ENCODE measurements at places on chromosomes 4 and X.

- DNase-seq = no peak
These were observed 8.2 kb downstream of the ZNF518B start for GRCh38 chr4:10448991-10449390.

- DNase-seq = no peak
These were observed 117.0 kb downstream of the CBLL2 start for GRCh38 chrX:22389556-22390179.

GRCh38 chr4:101556842-101557241 is 209.5 kb upstream of the PPP3CA start:
- DNase-seq = no peak

- no peak for DNase-seq
These were observed 304.2 kb downstream of the TENM3 start for GRCh38 chr4:182547435-182547834.

GRCh38 chr4:15396157-15396800 is 31.6 kb upstream of the C1QTNF7 start:
- DNase-seq = peak; percentile 0

- DNase-seq = no peak
These were observed 50.0 kb downstream of the FGFBP1 start for GRCh38 chr4:15888515-15888914.

- DNase-seq = no peak
These were observed 71.5 kb upstream of the EFNB1 start for GRCh38 chrX:68757331-68757730.

DNA sequence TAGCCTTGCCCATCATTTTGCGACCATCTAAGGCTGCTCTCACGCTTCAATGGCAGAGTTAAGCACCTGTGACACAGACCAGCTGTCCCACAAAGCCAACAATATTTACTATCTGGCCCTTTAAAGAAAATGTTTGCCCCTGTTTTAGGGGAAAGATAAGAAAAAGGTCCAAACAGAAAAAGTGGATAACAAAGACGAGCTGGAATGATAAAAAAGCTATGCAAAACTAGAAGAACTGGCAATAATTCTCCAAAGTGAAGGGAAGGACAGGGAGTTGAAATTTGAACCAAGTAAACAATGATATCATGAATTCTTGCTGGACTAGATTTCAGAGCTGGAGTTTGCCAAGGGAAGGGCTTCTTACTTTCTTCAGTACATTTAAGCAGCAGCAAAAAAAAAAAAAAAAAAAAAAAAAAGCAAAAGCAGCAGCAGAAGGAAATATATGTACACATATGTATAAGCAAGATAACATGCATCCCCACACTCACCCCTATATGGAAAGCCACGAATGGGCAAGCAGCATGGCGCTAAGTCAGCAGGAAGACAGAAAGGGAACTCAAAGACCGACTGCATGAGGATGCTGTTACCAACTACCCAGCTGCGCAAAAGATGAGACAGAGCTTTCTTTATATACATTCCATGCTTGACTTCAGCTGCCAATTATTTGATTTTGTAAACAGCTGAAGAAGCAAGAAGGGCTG is 12.5 kb downstream of the TRAPPC2 start:
- peak; percentile 66 for DNase-seq

DNA sequence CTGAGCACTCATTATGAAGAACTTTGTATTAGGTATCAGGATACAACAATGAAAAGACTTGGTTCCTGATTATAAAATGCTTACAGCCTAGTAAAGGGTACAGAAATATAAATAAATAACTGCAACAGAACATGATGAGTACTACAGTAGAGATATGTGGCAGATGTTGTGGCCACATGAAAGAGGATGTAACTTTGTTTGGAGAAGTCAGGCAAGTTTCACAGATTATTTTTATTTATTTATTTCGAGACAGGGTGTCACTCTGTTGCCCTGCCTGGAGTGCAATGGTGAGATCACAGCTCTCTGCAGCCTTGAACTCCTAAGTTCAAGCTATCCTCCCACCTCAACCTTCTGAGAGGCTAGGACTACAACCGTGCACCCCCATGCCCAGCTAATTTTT is 15.8 kb upstream of the UBE2K start:
- DNase-seq = no peak

DNA sequence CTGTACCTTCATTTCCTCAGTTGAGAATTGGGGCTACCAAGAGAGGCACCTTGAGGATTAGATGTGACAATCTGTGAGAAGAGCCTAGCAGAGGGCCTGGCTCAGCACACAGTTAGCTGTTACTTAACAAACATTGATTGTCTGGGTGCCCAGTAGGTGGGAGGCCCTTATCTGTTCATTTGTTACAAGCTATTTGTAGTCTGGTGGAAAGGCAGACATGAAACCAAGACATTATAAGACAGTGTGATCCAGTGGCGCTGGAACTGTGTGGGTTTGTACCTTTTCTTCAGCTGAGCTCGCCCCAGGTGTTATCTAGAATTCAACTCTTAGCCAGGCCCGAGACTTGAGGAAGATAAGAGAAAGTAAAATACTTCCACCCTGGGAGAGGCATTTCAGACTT is 16.9 kb downstream of the AKAP4 start:
- no peak for DNase-seq

DNA sequence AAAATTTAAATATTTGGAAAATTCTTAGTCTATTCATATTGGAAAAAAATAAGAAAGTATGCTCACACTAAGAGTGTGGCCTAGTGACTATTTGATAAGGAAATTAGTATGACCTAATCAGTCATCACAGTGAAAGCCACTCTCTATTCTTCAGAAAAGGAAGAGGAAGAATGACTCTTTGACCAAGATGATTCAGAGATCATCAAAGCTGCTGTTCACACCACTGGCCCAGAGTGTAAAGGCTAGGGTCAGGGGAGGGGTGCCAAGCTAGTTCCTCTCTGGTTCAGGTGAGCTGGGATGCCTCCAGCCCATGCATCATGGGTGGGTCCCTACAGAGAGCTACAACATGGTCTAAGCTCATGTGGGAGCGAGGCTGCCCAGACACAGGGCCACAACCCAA is 396.9 kb upstream of the NDST3 start:
- DNase-seq = no peak

GRCh38 chr4:48974979-48975640 is 11.0 kb upstream of the CWH43 start:
- no peak for DNase-seq

DNA sequence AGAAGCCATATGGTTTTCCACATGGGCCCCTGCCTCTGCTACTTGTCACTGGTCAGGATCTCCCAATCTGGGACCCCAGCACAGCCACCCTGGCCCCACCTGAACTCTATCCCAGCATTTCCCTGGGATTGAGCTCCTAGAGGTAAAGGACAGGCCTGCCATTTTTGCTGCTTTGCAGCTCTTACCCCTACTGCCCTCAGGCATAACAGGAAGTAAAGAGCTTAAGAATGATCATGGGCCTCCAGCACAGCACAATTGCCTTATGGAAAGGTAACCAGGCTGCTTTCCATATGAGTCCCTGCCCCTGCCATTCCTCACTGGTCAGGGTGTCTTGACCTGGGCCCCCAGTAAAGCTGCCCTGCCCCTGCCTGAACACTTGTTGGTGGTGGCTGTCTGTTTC is 254.9 kb upstream of the ZCCHC13 start:
- DNase-seq = no peak

GRCh38 chrX:123590842-123591486 is 141.9 kb downstream of the THOC2 start:
- no peak for DNase-seq

DNA sequence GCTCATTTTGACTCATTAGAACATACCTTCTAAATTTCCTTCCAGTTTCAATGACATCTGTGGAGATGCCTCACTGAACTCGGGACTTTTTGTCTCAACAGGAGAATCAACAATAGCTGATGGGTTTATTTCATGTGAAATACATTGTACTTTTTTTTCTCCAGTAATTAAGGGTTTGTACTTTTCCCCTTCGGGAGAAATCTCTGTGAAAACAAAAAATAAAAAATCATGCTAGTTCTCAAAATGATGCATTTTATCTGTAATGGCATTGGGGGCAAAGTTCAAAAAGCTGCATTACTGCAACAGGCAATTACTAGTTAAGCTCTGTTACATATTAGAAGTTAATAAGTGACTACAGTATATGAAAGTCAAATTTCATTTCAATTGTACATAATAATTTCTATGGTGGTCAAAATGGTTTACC is 167.3 kb upstream of the SH3RF1 start:
- DNase-seq = no peak

DNA sequence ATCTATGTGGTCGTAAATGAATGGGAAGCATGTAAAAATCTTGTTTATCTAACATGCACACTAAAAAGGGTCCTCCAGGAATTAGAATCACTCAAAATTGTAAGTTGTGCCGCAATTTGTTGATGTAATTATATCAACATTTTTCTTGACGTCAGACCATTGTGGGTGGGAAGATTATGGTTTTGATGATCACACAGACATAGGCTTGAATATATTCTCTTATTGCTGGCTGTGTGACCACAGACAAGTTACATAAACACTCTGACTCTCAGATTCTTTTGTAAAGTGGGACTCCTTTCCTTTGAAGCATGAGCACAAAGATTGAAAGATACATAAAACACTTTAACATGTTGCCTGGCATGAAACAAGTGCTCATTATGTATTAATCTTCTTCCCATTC is 51.5 kb downstream of the IL1RAPL1 start:
- DNase-seq = no peak

- no peak for DNase-seq
These were observed 18.5 kb downstream of the WDR1 start for GRCh38 chr4:10097906-10098779.

DNA sequence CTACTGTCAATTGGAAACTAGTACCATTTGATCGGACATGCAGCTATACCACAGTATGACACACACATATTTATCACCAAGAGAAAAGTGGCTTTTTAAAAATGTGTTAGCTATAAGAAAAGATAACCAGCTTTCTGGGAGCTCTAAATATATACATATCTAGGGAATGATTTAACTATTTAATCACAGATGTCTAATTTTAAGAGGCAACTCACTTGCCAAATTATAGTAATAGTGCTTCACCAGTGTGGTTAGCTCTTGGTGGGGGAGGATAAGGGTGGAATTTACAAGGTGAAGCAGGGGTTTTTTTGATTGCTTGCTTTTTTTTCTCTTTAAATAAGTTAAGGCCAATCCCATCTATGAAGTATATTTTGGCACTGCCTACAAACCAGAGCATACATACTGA is 547.7 kb upstream of the DIPK2B start:
- DNase-seq = no peak

DNA sequence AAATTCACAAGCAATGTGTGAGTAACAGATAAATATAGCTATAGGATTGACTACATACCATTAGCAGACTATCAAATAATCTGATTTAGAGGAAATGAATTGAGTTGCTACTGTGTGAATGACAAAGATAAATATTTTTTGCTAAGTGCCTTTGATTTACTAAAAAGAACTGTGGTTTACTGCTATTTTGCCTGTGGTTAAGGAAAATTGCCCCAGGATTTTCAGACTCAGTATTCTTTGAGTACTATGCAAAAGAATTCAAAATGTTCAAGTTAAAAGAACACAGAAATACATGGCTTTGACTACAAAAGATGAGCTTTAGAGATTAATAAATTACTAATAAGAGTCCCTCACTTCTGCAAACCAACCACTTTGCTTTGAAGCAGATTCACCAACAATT is 853.8 kb downstream of the ADGRL3 start:
- no peak for DNase-seq

DNA sequence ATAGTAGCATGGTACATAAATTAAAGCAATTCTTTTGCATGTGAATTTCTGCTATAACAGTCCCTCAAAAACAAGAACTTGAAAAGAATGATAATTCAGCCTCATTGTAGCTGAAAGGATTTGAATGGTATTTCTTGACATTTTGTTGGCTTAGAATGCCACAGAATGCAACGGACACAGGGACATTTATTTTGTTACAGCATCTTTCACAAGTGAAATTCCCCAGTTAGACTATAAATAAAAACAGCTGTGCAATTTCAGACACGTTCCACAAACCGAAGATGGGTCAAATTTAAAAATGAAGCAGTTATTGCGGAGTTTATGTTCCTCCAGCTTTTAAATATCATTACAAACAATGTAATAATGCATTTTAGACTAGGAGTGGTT is 82.8 kb upstream of the AMELX start:
- DNase-seq = no peak

- DNase-seq = no peak
These were observed 121.8 kb upstream of the NDP start for GRCh38 chrX:44094821-44095530.

GRCh38 chr4:79584902-79585301 is 176.9 kb upstream of the GK2 start:
- DNase-seq = no peak

GRCh38 chrX:47643926-47644325 is 6.4 kb downstream of the ELK1 start:
- no peak for DNase-seq

GRCh38 chr4:148790691-148791090 is 348.5 kb upstream of the NR3C2 start:
- no peak for DNase-seq

GRCh38 chr4:108237693-108238092 is 69.0 kb upstream of the LEF1 start:
- no peak for DNase-seq

- DNase-seq = no peak
These were observed 195.8 kb downstream of the PDHA2 start for GRCh38 chr4:96035727-96036126.

GRCh38 chr4:92253550-92253949 is 50.2 kb upstream of the GRID2 start:
- DNase-seq = no peak

- no peak for DNase-seq
These were observed 757.0 kb downstream of the TRAM1L1 start for GRCh38 chr4:116328261-116328860.

DNA sequence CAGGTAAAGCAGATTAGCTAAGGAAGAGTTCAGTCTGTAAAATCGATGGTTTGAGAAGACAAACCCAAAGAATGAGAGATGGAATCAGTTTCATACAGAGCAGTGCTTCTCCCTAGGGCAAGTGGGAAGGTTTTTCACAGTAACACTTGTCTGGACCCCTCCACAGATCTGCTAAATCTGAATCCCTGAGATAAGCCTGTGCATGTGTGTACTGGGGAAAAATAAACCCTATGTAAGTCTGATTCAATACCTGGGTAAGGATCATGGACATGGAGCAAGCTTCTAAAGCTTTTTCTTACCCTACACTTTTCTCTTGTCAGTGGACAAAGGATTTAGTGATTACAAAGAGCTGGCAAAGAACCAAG is 13.6 kb downstream of the ELOVL6 start:
- no peak for DNase-seq

DNA sequence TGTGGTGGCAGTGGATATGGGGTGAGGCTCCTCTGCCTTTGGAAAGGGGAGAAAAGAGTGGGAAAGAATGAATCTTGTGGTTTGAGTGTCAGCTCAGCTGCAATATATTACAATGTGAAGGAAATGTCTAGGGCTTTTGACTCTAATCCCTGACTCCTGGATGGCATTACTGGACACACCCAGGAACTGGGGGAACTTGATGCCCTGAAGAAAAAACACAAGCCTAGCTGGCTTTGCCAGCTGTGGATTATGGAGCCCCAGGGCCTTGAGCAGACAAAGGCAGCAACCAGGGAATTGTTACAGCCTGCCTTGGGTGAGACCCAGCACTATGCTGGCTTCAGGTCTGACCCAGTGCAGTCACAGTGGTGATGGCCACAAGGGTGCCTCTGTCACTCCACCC is 57.1 kb upstream of the CYSLTR1 start:
- no peak for DNase-seq

GRCh38 chr4:169443748-169444147 is 168.6 kb downstream of the NEK1 start:
- no peak for DNase-seq

- DNase-seq = no peak
These were observed 128.5 kb downstream of the ZNF330 start for GRCh38 chr4:141349236-141349635.

- no peak for DNase-seq
These were observed 763.8 kb upstream of the AADAT start for GRCh38 chr4:170853422-170854021.
